ELF-1 (cell line): ENCODE measurements at places on chromosomes 2 and 18.
A peak's percentile ranks its signal among the peaks of the same experiment; 100 is the strongest.

DNA sequence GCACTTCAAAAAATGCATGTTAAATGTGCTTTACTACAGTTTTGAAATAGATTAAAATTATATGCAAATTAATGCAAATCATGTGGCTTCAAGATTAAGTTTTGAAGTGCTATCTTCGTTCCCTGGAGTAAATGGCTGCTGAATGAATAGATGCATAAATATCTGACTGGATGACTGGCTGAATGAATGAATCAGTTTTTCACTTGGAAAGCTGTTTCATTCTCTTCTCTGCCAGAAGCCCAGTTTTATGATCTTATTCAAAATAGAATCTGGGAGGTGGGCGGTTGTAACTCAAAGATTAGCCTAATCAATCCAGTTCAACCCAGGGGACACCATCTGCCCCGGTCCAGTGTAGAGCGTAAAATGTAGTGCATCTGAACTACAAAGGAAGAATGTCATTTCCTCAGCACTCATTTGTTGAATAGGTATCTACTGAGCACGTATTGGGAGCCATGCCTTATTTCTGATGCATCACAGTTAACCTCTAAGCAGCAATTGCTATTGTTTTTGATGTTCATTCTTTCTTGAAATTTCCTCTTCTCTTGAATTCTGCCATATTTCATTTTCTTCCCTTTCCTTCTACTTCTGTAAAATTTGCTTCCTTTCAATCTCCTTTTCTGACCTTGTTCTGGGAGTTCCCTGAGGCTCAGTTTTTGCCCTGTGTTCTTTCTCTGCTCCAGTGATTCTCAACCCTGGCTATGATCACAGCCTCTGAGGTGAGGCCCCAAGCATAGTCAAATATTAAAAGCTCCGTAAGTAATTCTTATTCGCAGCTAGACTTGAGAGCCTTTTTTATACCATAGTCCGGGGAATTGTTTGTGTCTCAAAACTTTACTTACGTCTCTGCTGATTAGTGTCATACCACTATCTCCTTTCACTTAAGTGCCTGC lies 282.7 kb downstream of the PARD3B start:
- DNase-seq = no peak

- no peak for DNase-seq
Measured at GRCh38 chr18:45628979-45629958, 14.0 kb downstream of the SLC14A2 start.

DNA sequence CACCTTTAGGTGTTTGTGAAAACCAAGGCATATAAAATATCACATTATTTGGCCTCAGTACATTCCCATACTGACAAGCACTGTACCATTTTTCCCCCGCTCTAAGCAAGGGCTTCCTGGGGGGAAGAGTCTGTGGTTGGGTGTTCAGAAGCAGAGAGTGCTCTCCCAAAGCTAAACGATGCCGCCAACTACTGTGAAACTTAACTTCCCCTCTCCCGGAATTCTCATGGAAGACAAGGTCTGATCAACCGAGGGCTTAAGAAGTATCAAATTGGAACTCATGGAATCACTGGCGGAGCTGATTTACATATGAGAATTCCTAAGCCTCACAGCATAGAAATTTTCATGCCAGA lies 433 bp upstream of the MFF start:
- no peak for DNase-seq

- DNase-seq = no peak
Measured at GRCh38 chr2:144194326-144195071, 325.4 kb downstream of the ZEB2 start.

DNA sequence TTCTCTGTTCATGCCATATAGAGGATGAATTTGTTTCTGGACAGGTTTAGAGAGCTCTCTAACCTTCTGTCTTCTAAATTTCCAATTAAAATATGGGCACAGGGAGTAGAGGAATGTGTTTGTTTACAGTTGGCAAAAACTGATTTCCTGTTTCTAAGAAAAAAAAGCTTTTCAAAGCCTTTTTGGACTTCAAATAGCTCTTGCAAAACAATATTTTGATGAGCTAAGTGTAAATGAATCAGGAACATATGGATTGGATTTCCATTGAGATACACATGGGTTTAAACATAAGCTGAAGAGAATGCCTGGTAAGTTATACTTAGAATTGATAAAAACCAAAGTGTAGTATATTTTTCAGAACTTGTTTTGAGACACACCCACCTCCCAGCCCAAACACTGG lies 677.5 kb downstream of the NYAP2 start:
- no peak for DNase-seq

GRCh38 chr2:3413697-3414096 lies 34.2 kb downstream of the TRAPPC12 start:
- no peak for DNase-seq

- DNase-seq = no peak
Measured at GRCh38 chr2:71788186-71788525, 334.8 kb downstream of the DYSF start.

GRCh38 chr2:19818543-19818942 lies 83.2 kb downstream of the TTC32 start:
- DNase-seq = no peak

DNA sequence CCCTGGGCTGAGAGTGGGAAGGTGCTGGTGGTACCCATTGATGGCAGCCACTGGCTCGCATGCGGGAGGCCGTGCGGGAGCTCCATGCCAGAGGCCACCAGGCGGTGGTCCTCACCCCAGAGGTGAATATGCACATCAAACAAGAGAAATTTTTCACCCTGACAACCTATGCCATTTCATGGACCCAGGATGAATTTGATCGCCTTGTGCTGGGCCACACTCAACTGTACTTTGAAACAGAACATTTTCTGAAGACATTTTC lies 12.9 kb upstream of the UGT1A1 start:
- no peak for DNase-seq

DNA sequence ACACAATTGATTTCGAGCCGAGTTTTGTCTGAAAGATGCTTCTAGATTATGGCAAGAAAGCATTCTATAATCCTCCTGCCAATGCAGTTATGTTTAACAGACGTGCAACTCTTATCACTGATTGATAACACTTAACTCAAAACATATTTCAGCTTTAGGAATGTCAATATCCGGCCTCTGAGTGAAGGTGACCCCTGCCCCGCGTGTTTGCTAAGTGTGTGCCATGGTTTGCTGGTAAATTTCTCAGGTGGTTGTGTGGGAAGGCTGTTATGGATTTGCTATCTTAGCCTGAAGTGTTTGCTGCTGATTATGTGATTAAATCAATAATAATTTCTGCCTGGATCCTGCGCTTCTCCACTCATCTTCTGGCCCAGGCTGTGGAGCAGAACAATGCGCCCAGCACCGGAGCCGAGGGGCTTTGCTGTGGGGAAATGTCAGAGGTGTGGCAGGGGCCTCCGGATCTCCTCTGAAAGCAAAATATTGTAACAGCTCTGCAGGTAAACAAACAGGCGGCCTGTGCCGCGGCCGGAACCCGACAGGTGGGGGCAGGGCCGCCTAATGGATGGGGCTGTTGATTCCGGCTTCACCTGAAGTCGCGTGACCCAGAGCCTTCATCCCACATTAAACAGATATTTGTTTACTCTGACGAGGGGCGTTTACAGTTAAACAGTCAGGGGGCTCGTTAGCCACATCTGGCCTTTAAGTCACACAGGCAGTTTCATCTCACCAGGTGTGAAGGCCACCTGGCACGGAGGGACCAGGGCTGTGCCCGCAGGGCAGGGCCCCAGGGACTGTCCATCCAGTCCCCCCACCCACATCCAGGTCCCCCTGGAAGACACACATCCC lies 210.7 kb upstream of the SALL3 start:
- DNase-seq = peak; percentile 53

- no peak for DNase-seq
Measured at GRCh38 chr2:172404824-172405223, 22.6 kb upstream of the ITGA6 start.

DNA sequence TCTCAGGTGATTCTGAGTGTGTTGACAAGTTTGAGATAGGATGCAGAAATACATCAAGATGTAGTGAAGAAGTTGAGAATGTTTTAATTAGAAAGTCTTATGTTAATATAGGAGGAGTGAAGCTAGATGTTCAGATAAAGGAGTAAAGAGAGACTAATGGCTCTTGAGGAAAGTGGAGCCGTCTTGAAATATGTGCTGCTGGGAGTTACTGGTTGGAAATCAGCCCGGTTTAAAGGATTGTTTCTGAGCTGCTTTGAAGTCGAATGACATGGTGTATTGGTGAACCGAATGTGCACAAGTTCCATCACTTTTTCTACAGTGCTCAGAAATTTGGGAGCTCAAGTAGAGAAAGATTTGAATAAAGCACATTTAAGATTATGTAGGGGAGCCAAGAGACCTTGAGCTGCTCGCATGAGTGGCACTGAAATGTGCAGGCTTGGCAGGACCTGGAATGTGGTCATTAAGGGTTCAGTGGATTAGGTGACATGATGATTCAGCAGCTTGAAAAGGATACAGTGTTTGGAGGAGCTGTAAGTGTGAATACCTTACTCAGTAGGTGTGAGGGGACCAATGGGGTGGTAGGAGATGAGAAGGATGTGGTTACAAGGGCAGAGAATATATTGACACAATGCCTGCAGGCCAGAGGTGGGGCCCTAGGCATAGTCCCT lies 68.6 kb downstream of the CAB39 start:
- no peak for DNase-seq

DNA sequence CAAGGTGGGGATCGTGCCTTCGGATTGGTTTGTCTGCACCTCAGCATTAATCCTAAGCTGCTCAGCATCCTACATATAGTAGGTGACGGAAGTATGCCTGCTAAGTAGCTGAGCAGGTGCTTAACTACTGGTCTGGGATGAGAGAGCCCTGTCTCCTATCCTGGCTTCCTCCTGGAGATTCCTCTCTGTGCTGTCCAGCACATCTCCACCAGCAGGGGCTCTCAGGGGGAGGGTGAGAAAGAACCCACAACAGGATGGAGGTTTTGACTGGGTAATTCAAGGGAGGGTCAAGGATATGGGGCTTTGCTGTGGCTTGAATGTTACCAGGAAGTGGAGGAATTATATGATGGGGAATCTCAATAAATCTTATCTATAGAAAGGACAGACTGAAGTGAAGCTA lies 45.4 kb upstream of the KIF5C start:
- DNase-seq = peak; percentile 36

DNA sequence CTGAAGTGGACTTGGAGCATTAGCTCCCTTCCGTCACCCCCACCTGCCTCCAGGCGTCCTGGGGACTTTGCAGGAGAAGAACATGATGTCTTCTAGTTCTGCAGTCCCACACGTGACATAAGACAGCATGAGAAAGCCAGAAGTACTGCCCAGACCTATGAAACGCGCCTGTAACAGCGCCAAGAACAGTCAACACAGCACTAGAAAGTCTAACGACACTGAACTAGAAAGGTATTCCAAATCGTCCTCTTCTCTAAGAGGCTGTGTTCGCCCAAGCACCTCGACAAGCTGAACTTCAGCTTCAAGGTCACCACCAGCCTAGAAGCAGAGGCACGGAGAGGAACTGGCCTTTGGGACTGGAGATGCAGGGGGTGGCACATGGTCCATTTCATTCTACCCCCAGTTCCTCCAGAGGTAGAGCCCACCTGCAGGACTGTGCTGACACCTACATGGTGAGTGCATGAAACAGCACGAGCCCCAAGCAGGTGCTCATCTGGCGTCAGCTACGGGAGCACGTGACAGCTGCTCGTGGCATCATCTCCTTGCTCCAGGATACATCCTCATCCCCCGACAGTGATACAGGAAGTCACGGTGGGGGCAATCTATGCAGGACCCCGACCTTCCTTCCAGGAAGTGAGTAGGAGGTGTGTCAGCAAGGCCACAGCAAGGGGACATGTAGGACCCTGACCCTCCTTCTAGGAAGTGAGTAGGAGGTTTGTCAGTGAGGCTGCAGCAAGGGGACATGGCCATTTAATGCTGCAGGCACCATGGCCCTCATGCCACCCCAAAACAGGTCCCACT lies 3.7 kb downstream of the HDAC4 start:
- DNase-seq = peak; percentile 24

- DNase-seq = no peak
Measured at GRCh38 chr2:70771446-70771845, 3.4 kb upstream of the ADD2 start.

- DNase-seq = no peak
Measured at GRCh38 chr2:163324677-163325076, 411.1 kb downstream of the FIGN start.

- DNase-seq = no peak
Measured at GRCh38 chr2:208618220-208618619, 211.6 kb downstream of the PTH2R start.

- DNase-seq = no peak
Measured at GRCh38 chr2:218020281-218020680, 17.5 kb upstream of the TNS1 start.

- DNase-seq = no peak
Measured at GRCh38 chr2:217090024-217090473, 230.2 kb upstream of the TNP1 start.

- no peak for DNase-seq
Measured at GRCh38 chr2:63525905-63526304, 62.4 kb downstream of the WDPCP start.

GRCh38 chr2:163407296-163407695 lies 328.5 kb downstream of the FIGN start:
- no peak for DNase-seq

DNA sequence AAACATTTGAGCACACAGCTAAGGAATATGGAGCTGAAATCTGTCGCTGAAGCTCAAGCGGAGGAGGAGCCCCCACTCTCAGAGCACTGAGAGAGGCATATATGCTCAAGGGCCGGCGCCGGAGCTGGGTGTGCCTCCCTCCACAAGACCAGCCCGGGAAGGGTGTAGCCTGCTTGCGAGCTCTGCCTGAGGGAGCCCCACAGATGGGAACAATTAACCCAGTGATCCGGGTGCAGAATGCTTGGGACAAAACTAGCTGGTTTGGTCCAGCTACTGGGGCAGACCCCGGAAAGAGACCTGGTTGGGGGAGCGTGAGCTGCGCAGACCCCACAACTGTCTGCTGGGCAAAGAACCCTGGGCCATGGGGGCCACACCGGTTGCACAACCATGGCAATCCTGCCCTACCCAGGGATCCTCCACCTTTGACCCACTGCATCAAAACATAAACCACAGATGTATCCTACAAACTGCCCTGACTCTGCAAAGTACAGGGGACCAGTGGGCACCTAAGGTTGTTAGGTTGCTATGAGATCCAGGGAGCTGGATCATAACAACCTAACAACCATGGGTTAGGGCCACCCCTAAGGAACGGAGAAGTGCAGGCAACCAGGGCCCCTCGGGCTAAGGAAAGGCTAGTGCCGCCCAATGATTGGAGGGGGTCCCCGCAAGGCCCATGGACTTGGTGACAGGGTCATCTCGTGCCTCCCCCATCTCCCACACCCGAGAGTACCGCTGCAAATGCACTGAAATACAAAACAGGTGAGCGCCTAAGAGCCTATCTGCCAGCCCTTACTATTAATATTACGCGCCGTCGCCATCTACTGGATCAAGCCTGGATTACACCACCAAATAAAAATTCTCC lies 53.4 kb upstream of the SCN1A start:
- DNase-seq = peak; percentile 60

DNA sequence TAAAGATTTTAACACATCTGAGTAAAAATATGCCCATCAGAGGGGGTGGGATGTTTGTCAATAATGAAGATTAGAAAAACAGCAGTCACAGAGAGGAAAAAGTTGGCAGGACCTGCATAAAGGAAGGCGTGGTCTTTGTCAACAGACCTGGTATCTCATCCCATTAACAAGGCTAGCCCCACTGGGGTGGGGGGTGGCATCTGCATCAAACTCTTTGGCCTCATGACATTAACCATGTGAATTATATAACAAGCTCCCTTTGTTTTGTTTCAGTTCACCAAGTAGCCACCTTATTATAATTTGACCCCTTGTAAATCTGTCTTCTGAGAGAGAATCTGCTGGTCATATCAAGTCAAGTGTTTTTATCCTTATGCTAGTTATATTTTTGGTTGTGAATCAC lies 28.8 kb downstream of the NEMP2 start:
- DNase-seq = no peak
